ENCODE measurements at places on chromosomes 11 and 22. TPM values are rescaled to one million over a fixed set of nuclear protein-coding genes. Genes with fewer than 3 reads are reported as not detected.
A peak's percentile ranks its signal among the peaks of the same experiment; 100 is the strongest.

GRCh38 chr22:24129263-24129651, 52.0 kb upstream of the SUSD2 start:
- no peak for DNase-seq

GRCh38 chr22:25437414-25438160, 126.9 kb upstream of the GRK3 start:
- no peak for DNase-seq

- no peak for DNase-seq
These were observed 22.8 kb downstream of the CREB3L1 start for GRCh38 chr11:46300270-46300669.

Gene SGSM1
- 1.9 TPM for total RNA-seq

DNA sequence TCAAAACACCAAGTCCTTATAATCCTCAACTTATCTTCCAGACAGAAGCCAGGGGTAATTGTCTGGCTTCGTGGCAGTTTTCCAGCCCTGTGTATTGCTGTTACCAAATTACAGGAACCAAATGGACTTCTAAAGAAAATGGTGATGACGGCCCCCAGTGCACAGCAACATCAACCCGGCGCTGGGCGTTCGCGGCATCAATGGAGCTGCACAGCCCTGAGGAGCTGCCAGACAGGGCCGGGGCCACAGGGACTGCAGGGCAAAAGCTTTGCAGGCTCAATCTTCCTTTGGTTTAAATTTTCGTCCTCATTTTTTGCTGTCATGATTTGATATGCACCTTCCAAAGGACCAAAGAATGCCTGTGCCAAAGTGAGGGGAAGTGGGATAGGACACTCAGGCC, 292.5 kb downstream of the BRD1 start:
- no peak for DNase-seq

- no peak for DNase-seq
These were observed 11.5 kb upstream of the MUC15 start for GRCh38 chr11:26583550-26583949.

Gene TTC28
- total RNA-seq: 81.9 TPM

- DNase-seq: no peak
These were observed 419.2 kb downstream of the TENM4 start for GRCh38 chr11:79021601-79022000.

- peak; percentile 46 for DNase-seq
These were observed 61.9 kb downstream of the MED15 start for GRCh38 chr22:20569059-20570058.

DNA sequence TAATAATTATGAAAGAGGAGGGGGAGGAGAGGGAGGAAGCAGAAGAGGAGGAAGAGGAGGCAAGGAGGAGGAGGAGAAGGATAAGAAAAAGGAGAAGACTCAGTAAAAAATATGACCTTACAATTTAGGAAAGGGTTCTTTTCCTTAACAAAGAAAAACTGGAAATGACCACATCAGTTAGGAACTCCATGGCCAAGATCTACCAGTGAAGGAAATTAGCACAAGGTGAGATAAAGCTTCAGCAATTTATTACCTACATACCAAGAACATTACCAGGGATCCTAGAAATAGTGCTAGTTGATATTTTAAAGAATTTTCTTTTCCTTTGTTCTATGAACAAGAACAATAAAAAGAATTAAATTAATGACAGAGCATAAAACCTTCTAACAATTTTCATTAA, 172.7 kb downstream of the LRRC4C start:
- no peak for DNase-seq

- DNase-seq: no peak
These were observed 302.6 kb upstream of the DDI1 start for GRCh38 chr11:103733889-103734288.

GRCh38 chr11:75174781-75175370, 24.0 kb downstream of the SLCO2B1 start:
- peak; percentile 51 for DNase-seq

Gene SLC6A5
- not detected for total RNA-seq

Gene MS4A12
- total RNA-seq: not detected

DNA sequence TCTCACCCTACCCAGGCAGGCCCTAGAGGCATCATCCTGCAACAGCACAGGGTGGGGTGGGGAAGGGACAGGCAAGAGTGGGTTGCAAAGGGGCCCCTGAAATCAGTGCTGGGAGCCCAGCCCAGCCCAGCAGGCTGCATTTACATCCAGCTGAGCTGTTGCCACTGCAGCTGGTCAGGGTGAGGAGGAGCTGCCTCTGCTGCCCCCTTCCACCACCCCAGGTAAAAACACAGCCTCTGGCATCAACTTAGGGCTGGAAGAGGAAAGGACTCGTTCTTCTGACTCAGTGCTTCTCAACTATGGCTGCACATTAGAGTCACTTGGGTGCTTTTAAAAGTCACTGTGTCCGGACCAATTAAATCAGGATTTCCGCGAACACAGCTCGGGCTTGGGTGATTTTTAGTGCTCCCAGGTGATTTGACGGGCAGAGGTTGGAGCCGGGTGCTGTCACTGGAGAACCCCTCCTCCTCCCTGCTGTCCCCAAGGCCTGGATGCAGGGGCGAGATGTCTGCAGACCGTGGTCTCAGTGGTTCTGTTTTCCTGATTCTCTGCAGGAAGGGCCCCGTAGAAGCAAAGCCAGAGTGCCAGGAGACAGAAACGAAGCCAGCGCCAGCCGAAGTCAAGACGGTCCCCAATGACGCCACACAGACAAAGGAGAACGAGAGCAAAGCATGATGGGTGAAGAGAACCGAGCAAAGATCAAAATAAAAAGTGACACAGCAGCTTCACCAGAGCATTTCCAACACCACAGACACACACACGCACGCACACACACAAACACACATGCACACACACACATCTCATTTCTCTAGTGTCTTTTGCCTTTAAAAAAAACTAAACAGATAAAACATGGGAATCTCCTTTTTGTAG, 39.4 kb upstream of the TTC12 start:
- no peak for DNase-seq

DNA sequence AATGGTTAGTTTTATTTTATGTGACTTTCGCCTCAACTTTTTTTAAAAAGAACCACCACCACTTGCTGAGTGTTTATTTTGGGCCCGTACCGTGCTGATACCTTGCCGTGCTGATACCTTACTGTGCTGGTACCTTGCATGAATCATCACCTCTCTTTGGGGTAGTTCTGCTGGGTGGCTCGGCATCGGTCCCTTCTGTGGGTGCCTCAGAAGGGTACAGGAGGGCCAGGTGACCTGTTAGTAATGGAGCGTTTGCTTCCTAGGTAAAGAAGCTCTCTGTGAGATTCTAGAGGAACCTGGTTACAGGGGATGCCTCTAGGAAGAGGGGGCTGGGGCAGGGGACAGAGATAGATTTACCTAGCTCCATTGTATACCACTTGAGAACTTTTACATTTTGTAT, 17.1 kb downstream of the TOM1 start:
- DNase-seq: no peak

GRCh38 chr22:20526628-20527355, 19.4 kb downstream of the MED15 start:
- no peak for DNase-seq

Gene HORMAD2
- total RNA-seq: not detected

- DNase-seq: peak; percentile 46
These were observed 106.9 kb upstream of the NAV2 start for GRCh38 chr11:19605520-19606371.

Gene SLC22A25
- not detected for total RNA-seq

Gene SULT4A1
- total RNA-seq: 1.5 TPM

DNA sequence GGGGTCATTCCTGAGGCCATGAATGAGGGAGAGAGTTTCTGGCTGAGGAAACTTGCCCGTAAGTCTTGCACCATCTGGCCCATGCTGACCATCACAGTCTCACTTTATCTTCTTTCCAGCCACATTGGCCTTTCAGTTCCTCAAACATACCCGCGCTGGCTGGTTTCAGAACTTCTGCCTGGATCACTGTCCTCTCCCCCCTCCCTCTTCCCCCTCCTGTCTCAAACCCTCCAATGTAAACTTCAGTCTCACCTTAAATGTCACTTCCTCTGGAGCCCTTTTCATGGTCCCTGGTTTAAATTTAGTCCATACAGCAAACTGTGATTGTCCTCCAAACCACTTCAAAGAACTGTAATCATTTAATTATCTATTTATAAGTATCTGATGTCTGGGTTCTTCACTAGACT, 3.7 kb upstream of the TMEM109 start:
- DNase-seq: no peak

- no peak for DNase-seq
These were observed 72.5 kb upstream of the C11orf87 start for GRCh38 chr11:109349276-109350080.

Gene LIF
- total RNA-seq: 4.8 TPM

Gene MIOX
- total RNA-seq: not detected

Gene PAMR1
- total RNA-seq: 179 TPM

- no peak for DNase-seq
These were observed 236.5 kb downstream of the NTM start for GRCh38 chr11:131606811-131607335.

Gene ARFGAP2
- 77.1 TPM for total RNA-seq

- no peak for DNase-seq
These were observed 297.7 kb upstream of the CCDC90B start for GRCh38 chr11:83583757-83584366.

- no peak for DNase-seq
These were observed 16.1 kb downstream of the ARHGAP1 start for GRCh38 chr11:46684367-46684766.

GRCh38 chr11:68146704-68147474, 25.7 kb upstream of the CHKA start:
- no peak for DNase-seq

- DNase-seq: no peak
These were observed at the start of gene TRPM5 for GRCh38 chr11:2443881-2444820. TRPM5 (minus strand) TSS chr11:2444514; CDS start chr11:2423036, 21,478 bp downstream.

GRCh38 chr11:77300695-77301094, 791 bp downstream of the GDPD4 start:
- no peak for DNase-seq

Gene CTSW
- 2.7 TPM for total RNA-seq

Gene ARHGAP8
- total RNA-seq: 2.4 TPM

DNA sequence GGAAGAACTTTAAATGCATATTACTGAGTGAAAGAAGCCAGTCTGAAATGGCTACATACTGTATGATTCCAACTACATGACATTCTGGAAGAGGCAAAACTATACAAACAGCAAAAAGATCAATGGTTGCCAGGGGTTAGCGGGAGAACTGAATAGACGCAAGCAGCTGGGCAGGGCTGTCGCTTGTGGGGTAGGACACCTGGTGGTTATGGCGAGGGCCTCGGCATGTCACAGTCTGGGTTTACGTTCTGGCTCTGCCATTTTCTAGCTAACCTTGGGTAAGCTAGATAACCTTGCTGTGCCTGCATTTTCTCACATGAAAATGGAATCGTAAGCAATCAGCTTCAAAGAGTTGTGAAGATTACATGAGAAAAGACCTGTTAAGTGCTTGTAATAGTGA, 55.2 kb upstream of the SYT13 start:
- DNase-seq: no peak

DNA sequence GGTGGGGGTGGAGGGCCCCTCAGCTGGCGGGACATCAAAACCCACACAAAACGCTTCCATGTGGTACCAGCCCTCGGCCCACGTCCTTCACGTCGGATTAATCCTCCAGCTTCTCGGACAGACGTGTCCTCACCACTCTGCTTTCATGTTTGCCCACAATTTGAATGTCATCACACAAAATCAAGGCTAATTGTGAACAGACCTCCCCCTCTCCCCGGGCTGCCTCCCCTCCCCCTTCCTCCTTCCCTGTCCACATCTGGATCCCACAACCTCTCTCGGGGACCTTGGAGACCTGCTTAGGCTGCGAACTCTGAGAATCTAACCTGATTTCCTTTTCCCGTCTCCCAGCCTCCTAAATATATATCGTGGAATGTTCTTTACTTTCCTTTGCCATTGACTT, 262.9 kb downstream of the MN1 start:
- no peak for DNase-seq

Gene DUSP8
- 0.85 TPM for total RNA-seq

GRCh38 chr11:44709966-44710365, 16.8 kb upstream of the TSPAN18 start:
- no peak for DNase-seq

DNA sequence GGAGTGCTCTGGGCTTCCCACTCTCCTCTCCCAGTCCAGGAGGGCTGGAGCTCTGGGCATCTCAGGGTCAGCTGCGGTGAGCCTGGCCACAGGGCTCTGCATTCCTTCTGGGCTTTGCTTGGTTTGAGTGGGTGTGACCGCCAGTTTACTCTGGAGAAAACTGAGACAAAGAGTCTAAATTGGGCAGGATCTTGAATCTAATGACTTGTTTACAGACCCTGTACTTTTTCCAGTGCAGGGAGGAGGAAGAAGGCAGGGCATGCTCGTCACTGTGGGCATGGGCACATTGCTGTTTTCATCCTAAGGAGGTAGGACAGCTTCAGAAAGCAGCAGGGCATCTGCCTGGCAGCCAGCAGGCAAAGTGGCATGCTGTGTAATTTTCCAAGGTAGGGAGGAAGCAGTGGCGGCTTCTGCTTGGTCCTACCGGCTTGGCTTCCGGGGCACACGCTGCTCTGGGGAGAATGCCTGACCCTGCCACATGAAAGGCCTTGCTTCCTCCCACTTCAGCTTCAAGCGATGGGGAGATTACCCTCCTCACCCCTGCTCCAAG, 22.9 kb downstream of the FLI1 start:
- DNase-seq: no peak

Gene CDC42EP1
- 6.6 TPM for total RNA-seq

DNA sequence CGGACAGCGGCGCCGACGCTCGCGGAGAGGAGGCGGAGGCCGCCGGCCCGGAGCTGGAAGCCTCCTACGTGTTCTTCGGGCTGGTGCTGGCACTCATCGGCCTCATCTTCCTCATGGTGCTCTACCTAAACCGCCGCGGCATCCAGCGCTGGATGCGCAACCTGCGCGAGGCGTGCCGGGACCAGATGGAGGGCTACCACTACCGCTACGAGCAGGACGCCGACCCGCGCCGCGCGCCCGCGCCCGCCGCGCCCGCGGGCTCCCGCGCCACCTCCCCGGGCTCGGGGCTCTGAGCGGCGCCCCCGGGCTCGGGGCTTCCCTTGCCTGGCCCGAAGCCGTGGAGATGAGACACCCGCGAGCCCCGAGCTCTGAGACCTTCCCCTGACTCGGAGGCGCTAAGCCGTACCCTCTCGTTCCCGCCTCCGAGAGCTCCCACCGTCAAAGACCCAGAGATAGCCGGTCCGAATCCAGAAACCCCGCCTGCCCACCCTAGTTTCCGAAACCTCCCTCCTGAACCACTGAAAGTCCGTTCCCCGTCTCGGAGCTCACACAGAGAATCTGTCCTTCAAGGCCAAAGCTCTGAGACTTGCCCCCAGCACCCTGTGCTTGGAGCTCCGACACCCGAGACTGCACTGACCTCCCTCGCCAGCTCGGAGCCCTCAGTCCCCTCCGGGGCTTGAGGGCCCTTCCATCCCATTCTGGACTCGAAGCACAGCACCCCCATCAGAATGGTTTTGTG, 1.5 kb downstream of the TPBGL start:
- no peak for DNase-seq

GRCh38 chr11:69512136-69512535, 30.7 kb downstream of the LINC01488 start:
- DNase-seq: no peak

GRCh38 chr11:134815404-134815803, 403.4 kb upstream of the B3GAT1 start:
- no peak for DNase-seq

Gene ANO9
- total RNA-seq: 1.3 TPM

Gene PDE3B
- 40.6 TPM for total RNA-seq

Gene OR10D3
- total RNA-seq: not detected

Data from urinary bladder (tissue), 4 donors.